ENCODE measurements at places on chromosomes 5 and 9.

DNA sequence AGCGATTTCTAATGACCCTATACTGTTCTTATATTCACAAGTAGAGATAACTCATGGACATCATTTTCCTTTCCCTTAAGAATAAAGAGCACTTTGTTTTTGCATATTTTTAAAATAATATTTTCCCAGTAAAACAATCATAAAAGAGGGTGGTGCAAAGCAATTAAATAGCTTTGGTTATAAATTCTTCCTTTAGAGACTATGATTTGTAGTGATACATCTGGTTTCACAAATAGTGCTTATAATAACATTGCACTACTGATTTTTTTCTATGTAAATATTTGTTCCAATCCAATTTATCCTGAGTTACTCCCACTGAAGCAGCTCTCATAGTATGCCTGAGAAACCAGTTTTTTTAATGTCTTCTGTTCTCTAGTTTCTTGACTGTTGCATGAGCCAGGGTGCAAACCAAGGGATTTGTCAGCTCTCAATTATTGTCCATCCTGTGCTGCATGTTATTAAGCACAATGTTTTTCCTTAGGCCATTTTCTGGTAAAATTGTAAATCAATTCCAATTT, 74.7 kb downstream of the LURAP1L start:
- DNase-seq: no peak

DNA sequence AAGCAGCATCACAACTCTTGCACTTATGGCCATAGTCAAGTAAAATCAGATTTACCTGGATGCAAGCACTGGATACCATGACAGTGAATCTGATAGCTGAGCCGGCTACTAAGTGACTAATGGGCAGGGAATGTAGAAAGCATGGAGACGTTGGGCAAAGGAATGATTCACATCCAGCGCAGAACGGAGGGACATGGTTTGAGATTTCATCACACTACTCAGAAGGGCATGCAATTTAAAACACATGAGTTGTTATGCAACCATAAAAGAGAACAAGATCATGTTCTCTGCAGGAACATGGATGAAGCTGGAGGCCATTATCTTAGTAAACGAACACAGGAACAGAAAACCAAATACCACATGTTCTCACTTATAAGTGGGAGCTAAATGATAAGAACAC, 169.1 kb upstream of the PIK3R1 start:
- no peak for DNase-seq

- no peak for DNase-seq
Observed at GRCh38 chr9:113427629-113428028, 17.1 kb downstream of the C9orf43 start.

DNA sequence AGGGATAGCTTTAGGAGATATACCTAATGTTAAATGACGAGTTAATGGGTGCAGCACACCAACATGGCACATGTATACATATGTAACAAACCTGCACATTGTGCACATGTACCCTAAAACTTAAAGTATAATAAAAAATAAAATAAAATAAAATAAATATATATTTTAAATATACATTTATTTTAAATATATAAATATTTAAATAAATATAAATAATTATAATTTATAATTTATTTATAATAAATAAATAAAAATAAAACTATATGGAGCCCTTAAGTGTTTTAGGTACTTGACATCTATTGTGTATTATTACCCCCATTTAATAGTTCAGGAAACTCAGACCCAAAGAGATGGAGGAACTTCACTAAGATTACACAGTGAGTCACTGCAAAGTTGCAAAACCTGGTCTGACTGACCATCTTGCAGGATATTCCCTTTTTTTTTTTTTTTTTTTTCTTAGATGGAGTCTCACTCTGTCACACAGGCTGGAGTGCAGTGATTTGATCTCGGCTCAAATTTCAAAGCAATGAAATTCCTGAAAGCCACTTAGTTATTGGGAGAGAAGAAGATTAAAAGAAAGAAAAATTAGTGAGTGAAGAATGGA, 5.8 kb upstream of the C5orf52 start:
- no peak for DNase-seq

GRCh38 chr5:73999297-73999696, 373.3 kb downstream of the ARHGEF28 start:
- no peak for DNase-seq

DNA sequence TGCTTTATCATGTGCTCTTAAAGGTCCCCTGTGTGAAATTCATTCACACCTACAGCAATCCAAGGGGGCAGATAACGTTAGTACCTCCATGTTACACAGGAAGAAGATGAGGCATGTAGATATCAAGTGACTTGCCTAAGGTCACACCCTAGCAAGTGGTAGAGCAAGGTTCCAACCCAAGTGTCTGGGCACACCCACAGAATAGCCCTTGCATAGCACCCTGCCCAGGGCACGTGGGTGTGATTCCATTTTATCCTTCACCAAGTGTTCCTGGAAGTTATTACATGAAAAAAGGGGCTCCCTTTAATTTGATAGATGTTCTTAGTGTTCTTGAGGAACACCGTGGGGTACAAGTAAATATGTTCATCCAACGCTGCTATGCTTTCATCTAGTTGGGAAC, 4.9 kb downstream of the TMEM171 start:
- no peak for DNase-seq

- no peak for DNase-seq
Observed at GRCh38 chr5:90366948-90367347, 42.6 kb downstream of the CETN3 start.

GRCh38 chr5:51734677-51735076, 351.4 kb downstream of the ISL1 start:
- no peak for DNase-seq

Data from K562 (cell line).